ENCODE measurements at places on chromosomes 2 and 18.

GRCh38 chr2:192953116-192953515 lies 758.4 kb upstream of the TMEFF2 start:
- no peak for DNase-seq

- no peak for DNase-seq
Measured at GRCh38 chr18:62711781-62712180, 3.6 kb upstream of the PHLPP1 start.

DNA sequence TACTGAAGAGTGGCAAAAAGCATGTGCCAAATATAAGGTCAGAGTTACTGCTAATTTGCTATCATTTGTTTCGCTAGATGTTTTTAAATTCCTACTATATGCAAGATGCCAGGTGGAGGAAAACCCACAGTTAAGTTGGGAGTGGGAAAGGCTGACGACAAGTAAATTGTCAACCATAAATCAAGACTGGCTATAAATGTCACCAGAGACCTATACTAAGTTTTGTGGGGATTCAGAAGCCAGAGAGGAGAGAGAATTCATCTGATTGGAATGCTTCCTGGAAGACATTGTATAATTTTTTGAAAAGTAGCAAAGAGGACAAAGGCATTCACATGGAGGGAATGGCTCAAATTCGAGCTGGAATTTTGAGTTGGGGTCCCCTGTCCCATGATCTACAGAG lies 64.3 kb downstream of the CFAP221 start:
- DNase-seq, result no peak

- no peak for DNase-seq
Measured at GRCh38 chr2:195447323-195447975, 209.6 kb upstream of the SLC39A10 start.

- no peak for DNase-seq
Measured at GRCh38 chr2:53813151-53813550, 26.3 kb downstream of the ERLEC1 start.
